ENCODE measurements at places on chromosomes 1 and 21.

DNA sequence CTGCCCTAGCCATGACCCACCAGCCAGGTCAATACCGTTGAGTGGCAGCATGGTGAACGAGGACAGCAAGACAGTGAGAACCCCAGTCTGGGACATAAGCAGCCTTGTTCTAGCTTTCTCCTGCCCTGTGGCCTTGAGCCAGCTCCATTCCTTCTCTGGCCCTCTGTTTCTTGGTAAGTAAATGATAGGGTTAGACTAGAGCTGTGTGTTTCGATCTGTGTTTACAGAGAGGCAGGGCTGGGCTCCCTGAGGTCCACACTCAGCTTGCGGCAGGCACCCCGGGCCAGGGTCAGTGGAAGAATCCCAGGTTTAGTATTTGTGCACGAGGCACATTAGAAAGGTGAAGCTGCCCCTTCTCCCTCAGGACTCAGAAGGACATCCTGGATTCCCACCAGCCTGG lies 27.3 kb downstream of the FOXO6 start:
- DNase-seq, result no peak

GRCh38 chr1:64124704-64125440 lies 78.6 kb upstream of the UBE2U start:
- DNase-seq, result no peak

DNA sequence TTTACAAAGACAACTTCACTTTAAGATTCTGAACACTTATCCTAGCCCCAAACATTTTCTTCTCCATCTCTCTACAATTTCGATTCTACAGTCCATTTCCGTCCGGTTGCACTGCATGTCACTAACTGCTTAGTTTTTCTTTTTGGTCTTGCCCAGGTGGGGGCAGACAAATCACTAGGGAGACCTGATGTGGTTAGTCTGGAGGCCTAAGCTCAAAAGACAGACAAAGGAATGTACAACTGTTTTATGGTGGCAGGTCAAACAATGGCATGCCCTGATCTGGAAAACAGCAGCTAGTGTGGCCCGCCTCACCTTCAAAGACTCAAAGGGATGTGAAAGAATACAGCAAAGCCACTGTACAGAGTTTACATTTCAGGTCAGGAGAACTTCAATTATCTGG lies 3.8 kb downstream of the ETV3 start:
- no peak for DNase-seq

DNA sequence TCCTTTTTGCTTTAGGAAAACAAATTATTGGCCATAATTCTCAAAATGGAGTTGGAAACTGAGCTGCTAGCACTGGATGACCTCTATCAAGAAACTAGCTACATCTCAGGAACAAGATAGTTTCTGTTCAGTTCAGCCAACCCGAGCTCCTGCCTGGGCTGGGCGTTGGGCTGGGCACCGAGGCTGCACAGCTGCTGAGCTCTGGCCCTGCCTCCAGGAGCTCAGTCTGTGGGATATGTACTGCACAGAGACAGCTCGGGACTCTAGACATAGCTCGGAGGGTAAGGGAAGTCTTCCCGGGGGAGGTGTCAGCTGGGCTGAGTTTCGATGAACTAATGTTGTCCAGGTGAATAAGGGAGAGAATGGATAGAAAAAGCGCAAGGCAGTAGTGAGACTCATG lies 24.5 kb upstream of the SLC1A7 start:
- no peak for DNase-seq

DNA sequence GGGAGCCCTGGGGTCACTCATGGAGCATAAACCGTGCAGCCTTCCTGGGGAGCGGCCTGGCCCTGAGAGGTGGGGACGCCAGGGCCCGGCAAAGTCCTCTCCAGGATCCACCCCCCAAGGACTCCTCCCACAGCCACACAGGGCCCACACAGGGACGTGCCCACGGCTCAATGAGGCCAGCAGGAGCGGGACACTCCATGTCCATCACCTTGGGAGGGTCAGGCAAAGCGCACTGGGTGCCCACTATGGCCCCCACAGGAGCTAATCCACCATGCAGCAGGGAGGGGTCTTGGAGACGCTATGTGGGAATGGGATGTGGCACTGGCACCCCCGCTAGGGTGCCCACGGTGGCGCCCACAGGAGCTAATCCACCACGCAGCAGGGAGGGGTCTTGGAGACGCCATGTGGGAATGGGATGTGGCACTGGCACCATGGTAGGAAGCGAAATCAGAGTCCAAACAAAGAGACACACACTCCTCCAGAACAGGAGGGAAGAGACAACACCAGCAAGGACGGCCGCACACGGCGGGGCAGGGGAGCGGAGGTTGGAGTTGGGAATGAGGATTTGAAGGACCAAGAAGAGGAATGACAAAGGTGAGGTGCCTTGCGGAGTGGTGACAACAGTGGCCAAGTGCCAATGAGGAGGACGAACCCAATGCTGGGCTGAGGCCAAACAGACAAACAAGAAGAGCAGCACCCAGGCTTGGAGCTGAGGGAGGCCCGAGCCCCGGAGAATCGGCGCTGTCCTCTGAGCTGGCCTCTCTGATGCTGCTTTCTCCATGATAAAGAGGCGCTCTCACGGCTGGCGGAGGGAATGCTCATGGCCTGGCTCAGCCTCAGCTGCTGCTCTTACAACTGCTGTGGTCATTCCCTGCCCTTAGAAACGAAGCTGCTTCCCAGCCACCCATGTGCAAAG lies 18.1 kb upstream of the SLC19A1 start:
- no peak for DNase-seq

DNA sequence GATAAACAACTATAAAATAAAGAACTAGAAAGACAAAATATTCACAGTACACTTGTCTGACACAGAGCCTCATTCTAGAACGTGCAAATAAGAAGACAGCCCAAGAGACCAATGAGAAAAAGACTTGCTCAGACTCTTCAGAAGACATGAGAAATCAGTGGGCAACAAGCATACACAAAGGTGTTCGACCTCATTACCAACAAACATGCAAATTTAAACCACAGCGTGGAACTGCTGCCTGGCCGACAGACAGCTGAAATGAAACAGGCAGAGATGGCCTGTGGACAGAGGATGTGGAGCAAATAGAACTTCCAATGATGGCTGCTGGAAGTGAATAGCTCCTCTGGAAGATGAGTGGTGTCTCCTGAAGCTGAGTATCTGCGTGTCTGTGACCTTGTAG lies 22.4 kb upstream of the COL6A1 start:
- DNase-seq, result no peak

- DNase-seq, result no peak
These were observed 27.2 kb downstream of the IRF2BP2 start for GRCh38 chr1:234582681-234583301.

- DNase-seq, result no peak
These were observed 124.0 kb downstream of the EDEM3 start for GRCh38 chr1:184630679-184631060.

- DNase-seq, result no peak
These were observed 940.1 kb upstream of the TMPRSS15 start for GRCh38 chr21:19343711-19344110.

DNA sequence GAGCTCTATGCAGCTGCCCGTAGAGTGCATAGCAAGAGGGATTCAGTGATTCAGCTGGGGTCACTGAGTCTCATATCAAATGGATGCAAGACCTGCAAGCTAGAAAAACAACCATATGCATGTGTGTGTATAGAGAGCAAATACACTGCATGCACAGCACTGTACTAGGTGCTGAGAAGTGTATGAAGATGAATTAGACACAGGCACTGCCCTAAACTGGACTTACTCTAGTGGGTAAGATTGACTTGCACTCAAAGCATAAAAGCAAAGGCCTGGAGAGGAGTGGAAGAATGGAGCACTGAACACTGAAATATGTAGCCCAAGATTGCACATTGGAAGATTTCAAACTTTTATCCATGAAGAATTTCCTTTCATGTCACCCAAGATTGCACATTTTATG lies 5.5 kb upstream of the GBP1 start:
- DNase-seq, result no peak

GRCh38 chr1:88847643-88848042 lies 43.7 kb downstream of the GTF2B start:
- DNase-seq, result no peak

DNA sequence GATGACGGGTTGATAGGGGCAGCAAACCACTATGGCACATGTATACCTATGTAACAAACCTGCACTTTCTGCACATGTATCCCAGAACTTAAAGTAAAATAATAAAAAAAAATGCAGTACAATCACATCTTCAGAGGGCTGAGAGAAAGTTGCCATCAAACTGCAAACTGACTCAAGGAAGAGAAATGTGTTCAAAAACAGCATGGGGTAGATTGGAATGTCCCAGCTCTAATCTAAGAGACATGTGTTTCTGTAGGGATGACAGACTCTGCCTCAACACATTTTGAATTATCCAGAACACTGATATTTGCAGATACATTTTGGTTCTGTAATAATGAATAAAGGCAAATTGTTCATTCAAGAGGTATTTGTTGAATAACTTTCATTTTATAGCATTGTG lies 171.2 kb upstream of the RUNX1 start:
- no peak for DNase-seq

DNA sequence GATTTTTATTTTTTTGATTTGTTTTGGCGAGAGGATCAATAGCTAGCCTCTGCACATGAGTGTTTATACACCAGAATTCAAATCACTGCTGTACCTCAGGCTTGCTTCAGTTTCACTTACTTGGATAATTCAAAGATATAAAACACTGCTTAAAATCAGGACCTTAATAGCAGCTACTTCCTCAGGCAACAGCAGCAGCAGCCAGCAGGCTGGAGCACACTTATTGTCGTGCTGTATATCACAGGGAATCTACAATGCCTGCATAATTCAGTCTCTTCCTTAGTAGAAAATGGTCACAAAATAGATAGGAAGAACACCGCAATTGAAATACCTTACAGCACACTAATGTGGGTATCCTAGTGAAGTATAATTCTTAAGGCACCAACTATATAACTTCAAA lies 497.3 kb downstream of the NEGR1 start:
- no peak for DNase-seq

DNA sequence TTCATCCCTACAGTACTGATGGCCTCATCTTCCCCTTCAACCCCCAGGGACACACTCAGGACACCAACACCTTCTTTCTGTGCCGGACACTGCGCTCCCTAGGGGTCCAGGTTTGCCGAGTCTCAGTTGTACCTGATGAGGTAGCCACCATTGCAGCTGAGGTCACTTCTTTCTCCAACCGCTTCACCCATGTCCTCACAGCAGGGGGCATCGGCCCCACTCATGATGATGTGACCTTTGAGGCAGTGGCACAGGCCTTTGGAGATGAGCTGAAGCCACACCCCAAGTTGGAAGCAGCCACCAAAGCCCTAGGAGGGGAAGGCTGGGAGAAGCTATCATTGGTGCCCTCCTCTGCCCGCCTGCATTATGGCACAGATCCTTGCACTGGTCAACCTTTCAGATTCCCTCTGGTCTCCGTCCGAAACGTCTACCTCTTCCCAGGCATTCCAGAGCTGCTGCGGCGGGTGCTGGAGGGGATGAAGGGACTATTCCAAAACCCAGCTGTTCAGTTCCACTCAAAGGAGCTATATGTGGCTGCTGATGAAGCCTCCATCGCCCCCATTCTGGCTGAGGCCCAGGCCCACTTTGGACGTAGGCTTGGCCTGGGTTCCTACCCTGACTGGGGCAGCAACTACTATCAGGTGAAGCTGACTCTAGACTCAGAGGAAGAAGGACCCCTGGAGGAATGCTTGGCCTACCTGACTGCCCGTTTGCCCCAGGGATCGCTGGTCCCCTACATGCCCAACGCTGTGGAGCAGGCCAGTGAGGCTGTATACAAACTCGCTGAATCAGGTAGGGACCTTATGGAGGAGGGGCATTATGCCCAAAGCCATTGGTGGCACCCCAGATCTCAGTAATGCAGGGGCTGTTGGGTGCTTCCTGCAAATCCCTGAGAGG lies 5.1 kb upstream of the LENEP start:
- DNase-seq, result no peak

- DNase-seq, result no peak
These were observed 111.0 kb downstream of the PGBD5 start for GRCh38 chr1:230315099-230315498.

GRCh38 chr1:46128344-46128743 lies 4.1 kb downstream of the PIK3R3 start:
- DNase-seq, result no peak

GRCh38 chr1:6965083-6965934 lies 180.1 kb downstream of the CAMTA1 start:
- no peak for DNase-seq

- no peak for DNase-seq
These were observed 23.0 kb downstream of the RGS2 start for GRCh38 chr1:192831706-192832355.

- no peak for DNase-seq
These were observed 297.6 kb upstream of the RUNX1 start for GRCh38 chr21:35346697-35347096.

DNA sequence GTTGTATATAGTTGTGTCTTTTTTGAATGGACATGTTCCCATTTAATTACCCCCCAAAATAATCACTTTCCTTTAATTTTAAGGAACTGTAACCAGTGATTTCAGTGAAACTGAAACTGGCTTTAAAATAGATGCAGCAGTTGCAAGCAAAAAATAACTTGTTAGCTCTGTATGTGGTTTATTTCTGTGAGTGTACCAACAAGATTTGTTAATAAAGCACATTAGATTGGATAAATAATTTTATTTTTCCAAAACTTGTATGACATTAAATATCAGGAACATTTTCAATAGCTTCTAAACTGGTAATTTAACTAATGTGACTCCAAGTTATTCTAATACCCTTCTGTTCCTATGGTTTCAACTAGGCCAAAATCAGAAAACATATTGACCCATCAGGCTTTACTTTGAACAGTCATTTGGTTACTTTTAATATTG lies 184.3 kb upstream of the CACYBP start:
- no peak for DNase-seq
